ELR (cell line): ENCODE measurements at places on chromosomes 11 and 22.

DNA sequence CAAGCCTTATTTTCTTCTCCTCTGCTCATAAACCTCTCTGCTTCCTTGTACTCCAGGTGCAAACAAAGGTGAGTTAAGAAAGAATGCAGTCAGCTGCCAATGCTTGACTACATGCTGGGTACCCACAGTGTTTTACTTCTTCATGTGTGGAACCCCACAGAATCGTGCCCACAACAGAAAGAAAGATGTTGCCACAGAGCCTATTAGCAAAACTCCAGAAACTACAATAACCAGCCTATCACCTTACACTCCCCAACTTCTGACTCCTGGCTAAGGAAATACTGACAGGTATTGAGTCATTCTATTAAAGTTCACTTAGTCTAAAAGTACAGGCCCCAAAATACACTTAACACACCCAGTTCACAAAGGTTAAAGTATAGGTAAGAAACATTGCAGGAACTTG is 56.9 kb upstream of the CCDC89 start:
- no peak for DNase-seq

DNA sequence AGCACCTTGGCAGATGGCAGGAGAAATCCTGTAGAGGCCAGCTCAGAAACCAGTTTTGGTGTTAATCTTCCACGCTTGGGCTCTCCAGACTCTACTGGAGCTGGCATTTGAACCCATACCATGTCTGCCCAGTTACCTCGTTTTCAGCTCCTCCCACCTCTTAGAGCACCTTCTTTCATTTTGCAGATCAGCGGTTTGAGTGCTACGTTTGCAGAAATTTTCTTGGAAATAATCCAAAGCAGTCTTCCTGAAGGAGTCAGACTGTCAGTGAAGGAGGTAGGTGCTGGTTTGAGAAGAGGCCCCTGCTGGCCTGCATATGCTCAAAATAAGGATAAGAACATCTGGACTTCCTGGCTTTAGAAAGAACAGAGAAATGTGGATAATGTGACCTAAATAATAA is 13.7 kb downstream of the COA4 start:
- DNase-seq: no peak

DNA sequence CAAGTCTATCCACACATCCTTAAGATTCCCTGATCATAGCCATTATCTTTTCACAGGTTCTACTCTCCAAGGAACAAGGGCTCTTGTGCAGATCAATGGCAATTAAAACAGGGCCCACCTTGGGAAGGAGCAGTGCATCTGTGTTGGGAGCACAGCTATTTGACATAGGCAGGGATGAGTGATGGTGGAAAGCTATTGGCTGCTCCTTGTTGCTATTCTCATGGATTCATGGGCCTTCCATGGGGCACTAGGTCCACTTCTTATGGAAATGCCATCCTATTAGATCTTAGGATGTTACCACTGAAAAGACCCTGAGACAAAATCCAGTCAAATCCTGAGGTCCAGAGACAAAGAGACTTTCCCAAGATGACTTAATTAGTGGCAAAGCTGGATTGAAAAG is 148.6 kb upstream of the MTNR1B start:
- no peak for DNase-seq

DNA sequence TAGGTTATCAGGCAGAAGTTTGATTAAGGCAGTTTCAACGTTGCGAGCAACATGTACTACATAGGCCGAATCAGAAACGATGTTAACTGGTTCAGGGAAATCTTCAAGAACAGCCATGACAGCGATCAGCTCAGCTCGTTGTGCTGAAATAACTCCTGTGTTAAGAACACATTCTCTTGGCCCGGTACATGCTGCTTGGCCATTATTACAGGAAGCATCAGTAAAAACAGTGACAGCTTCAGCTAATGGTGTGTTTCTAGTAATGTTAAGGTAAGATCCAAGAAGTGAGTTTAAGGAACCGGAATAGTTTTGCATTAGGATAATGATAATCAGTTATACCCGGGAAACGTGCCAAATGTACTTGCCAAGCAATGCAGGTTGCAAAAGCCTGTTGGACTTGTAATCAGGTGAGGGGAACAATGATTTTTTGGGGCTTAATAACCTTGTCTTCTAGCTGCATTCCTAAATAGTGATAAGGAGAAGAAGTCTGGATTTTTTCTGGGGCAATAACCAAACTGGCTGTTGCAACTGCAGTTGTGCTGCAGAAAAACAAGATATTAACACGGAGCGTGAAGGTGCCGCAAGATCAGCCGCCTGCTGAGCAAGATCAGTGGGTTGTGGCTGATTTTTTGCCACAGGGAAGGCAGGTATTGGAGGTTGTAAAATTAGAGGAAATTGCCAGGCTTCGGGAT is 14.3 kb downstream of the OR52K1 start:
- DNase-seq: no peak

GRCh38 chr22:29213493-29213892 is 7.8 kb downstream of the EMID1 start:
- DNase-seq: no peak

GRCh38 chr22:25495285-25495684 is 69.2 kb upstream of the GRK3 start:
- DNase-seq: no peak

DNA sequence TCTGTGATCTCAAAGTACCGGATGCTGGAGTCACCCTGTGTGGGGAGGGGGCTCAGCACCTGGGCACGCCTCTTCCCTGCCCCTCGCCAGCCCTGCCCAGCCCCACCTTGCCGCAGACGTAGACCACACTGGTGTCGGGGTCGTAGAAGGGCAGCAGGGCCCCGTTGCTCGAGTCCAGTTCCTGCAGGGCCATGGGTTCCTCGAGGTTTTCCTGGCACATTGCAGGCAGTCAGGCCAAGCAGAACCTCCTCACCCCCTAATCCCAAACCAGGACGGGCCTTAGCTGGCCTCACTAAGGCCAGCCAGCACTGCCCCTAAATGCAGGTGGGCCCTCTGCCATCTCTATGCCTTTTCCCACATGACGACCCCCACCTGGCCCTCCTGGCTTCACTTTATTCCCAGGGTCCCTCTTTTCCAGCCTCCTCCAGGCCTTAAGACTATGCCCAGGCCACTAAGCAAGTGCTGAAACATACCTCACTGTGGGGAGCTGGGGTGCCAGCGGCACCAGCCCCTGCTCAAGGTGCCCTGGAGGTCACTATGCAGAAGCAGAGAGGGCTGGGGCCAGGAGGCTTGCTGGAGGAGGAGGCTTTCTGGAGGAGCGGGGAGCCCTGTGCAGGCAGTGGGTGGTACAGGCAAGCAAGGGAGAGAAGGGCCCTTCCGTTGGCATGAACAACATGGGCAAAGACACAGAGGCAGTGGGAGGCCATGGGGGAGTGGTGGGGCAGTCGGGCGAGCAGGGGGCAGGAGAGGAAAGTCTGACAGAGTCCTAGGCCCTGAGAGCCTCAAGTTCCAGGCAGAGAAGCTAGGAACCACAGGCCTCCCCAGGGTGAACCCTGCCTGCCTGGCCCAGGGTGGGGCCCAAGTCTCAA is 2.8 kb downstream of the CORO1B start:
- DNase-seq: no peak

GRCh38 chr22:48061726-48062125 is 1299.3 kb downstream of the TBC1D22A start:
- DNase-seq: no peak

DNA sequence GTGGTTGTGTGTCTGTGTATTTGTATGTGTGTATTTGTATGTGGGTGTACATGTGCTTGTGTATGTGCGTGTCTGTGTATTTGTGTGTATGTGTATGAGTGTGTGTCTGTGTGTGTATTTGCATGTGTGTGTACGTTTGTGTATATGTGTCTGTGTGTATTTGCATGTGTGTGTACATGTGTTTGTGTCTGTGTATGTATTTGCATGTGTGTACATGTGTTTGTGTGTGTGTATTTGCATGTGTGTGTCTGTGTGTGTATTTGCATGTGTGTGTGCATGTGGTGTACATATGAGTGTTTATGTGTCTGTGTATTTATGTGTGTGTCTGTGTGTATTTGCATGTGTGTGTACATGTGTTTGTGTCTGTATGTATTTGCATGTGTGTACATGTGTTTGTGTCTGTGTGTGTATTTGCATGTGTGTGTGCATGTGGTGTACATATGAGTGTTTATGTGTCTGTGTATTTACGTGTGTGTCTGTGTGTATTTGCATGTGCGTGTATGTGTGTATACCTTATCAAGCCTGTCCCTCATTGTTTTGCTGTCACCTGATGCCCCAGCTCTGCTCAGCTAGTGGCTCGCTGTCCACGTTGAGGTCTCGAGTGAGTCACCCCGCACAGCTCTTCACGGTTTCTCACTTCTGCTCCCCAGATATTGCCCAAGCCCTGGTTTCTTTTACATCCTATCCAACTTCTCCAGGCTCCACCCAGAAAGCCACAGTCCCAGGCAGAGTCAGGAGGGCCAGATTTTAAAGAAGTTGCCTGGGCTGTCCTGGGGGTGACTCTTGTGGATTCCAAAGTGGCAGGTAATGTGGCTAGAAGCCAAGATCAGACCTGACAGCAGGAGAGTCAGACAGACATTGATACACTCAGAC is 15.2 kb downstream of the MB start:
- peak; percentile 83 for DNase-seq

DNA sequence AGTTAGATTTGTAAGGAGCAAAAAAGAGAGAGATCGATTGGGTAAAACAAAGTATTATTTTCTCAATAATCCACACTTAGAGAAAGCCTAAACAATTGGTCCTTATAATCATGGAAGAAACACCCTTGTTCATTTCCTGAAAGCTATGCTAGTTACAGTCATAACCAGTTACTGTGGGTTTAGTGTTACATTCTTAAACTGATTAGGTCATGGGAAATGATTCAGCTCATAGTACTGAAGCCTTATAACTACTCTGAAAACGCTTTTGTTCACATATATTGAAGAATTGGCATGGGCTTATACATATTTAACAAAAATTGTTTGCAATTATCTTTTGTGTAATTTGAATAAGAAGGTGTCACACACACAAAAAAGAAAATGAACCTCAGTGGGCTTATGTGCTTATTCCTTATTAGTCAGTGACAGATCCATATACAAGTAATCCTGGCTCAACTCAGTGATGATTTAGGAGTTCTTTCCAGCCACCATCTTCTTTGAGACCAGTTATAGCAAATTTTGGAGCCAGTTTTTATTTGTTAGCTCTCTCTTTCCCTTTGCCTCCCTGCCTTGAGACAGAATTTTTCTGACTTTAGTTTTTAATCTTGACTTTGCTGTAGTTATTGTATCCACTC is 198.5 kb upstream of the CTSC start:
- DNase-seq: peak; percentile 96

- DNase-seq: peak; percentile 59
These were observed 901 bp upstream of the KMT2A start for GRCh38 chr11:118435290-118435892.

DNA sequence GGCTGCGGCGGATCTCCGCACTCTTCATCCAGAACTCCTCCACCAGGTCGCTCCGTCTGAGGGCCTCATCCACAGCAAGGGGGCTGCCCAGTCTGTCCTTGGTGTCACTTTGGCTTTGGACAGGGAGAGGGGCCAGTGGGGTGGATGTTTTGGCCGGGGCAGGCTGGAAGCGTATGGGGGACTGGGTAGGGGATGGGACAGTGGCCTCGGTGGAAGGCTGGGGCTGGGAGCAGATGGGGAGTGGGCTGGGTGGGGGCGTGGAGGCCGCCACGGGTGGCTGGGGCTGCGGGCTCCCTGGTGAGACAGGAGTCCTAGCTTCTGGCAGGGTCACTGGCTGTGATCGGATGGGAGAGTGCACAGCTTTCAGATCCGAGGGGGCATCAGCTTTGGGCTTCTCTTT is 44.4 kb upstream of the BID start:
- no peak for DNase-seq

DNA sequence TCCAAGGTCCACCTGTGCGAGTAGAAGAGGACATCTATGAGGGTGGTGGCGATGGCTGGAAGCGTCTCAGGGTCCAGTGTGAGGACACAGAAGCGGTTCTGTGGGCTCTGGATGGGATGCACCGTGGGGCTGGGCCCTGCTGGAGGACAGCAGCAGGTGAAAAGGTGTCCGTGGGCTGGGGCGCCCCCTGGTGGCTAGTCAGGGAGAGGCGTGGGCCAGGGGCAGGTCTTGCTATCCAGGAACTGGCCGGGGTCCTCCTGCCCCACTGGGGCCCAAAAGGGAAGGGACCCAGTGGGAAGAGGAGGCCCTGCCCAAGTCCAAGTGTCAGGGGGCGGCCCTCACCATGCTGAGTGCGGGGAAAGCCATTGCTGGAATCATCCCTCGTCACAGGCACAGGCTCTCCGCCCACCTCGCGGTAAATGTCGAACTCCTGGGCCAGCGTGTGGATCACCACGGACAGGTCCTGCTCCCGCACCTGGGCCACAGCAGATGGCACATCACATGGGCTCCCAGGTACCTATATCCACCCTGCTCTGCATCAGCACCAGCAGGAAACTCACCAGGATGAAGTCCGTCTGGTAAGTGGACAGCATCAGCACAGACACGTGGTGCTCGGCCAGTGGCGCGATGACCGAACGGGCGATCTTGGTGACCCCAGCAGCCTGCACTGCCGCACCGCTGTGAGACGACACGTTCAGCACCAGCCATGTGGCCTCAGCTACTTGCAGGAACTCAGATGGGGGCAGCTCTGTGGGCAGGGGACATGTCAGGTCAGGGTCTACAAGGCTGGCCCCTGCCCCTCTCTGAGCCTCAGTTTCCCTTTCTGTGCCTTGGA is 2.3 kb downstream of the CASTOR1 start:
- peak; percentile 69 for DNase-seq

DNA sequence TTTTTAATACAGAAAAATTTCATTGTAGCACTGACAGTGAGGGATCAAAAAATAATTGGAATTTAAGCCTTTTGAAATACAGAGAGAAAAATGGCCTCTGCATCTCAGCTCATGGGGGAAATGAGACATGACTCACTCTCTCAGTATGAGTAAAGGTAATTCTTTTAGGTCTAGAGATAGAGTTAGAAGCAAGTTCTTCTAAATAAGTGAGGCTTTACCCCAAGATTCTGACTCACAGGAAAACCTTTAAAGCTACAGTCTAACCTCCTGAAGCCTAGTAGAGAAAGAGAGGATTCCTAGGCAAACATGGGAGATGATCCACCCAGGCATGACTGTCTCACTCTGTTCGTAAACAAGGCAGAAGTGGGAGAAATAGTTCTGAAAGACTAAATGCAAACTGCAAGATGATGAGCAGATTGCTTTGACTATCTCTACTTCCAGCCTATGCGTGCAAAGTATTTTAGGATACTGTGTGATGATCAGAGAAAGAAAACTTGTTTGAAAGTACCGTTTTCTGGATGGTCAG is 1003.3 kb upstream of the CCDC90B start:
- DNase-seq: peak; percentile 73

GRCh38 chr22:31631436-31631835 is 30.6 kb downstream of the PISD start:
- no peak for DNase-seq

- no peak for DNase-seq
These were observed 20.8 kb downstream of the ARVCF start for GRCh38 chr22:19995611-19996339.

DNA sequence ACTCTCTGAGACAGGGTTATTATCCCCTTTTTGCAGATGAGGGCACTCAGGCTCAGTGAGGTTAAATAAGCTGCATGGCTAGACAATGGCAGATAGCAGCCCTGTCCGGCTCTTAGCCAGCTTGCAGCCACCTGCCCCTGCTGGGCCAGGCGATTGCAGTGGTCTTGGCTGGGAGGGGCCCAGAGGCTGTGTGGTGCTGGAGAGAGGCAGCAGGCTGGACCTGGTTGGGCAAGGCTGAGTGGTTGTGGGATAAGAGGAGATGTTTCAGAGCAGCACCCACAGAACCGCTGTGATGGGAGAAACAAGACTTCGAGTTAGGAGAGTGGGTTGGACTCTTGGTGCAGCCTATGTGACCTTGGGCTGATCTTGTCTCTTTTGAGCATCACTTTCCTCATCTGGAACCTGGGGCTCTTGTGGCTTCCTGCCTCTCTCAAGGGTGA is 25.5 kb downstream of the PTPRJ start:
- DNase-seq: no peak
